ENCODE measurements at places on chromosomes 6 and 20. TPM values are rescaled to one million over a fixed set of nuclear protein-coding genes. Genes with fewer than 3 reads are reported as not detected.

The HLA-C gene
- total RNA-seq = 157 TPM

The NKAPL gene
- 2.7 TPM for total RNA-seq

The PRSS16 gene
- total RNA-seq = 10.2 TPM

The SAMD5 gene
- total RNA-seq = under 0.01 TPM

The TGM2 gene
- total RNA-seq = 1,854 TPM

The HLA-DPB1 gene
- 57.7 TPM for total RNA-seq

The MMP24 gene
- 1.7 TPM for total RNA-seq

The KCNB1 gene
- not detected for total RNA-seq

The CFAP206 gene
- total RNA-seq = 3.5 TPM

The PTCHD4 gene
- total RNA-seq = 17.7 TPM

The C20orf141 gene
- total RNA-seq = not detected

The CYP21A2 gene
- 0.22 TPM for total RNA-seq

The TMEM200A gene
- 0.33 TPM for total RNA-seq

The HRH3 gene
- total RNA-seq = not detected

The SLC26A8 gene
- not detected for total RNA-seq

The IL17F gene
- not detected for total RNA-seq

The RFX6 gene
- not detected for total RNA-seq

The THBS2 gene
- total RNA-seq = 1.3 TPM

The AKAP12 gene
- 4.4 TPM for total RNA-seq

The SMLR1 gene
- not detected for total RNA-seq

All from placental epithelial cell (primary cell).